ENCODE measurements at places on chromosomes 5 and 9. TPM values are rescaled to one million over a fixed set of nuclear protein-coding genes. Genes with fewer than 3 reads are reported as not detected.

DNA sequence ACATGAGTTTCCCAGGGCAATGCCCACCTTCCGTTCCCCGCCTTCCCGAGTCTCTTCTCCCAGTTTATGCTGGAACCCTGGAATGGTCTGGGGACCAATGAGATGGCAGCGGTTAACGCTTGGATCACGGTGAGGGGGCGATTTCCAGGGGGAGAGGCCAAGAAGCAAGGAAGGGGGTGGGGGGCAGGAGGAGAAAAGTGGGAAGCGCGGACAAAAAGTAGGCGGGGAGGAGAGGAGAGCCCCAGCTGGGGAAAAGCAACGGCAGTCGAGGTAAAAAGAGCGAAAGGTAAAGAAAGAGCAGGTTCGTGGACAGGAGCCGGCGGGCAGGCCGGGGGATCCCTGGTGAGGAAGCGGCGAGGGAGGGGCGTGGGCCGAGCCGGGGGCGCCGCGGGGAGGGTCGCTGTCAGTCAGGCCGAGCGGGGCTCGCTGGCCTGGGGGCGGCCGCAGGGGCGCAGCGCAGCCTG, 508 bp upstream of the SNCAIP start:
- no peak for DNase-seq

DNA sequence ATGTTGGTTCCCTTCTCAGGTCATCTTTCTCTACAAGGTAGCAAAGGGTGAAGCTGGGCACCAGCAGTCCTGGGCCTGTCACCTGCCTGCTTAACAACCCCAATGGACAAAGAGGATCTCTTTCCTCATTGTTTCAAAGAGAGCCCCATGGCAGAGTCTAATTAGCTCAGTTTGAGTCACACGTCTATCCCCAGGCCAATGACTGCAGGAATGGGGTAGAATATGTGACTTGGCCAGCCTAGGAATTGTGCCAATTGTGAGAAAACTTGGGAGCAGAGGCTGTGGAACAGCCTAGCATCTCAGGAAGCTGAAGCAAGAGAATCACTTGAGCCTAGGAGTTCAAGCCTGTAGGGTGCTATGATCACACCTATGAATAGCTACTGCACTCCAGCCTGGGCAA, 3.6 kb upstream of the RAPGEF1 start:
- DNase-seq: no peak

DNA sequence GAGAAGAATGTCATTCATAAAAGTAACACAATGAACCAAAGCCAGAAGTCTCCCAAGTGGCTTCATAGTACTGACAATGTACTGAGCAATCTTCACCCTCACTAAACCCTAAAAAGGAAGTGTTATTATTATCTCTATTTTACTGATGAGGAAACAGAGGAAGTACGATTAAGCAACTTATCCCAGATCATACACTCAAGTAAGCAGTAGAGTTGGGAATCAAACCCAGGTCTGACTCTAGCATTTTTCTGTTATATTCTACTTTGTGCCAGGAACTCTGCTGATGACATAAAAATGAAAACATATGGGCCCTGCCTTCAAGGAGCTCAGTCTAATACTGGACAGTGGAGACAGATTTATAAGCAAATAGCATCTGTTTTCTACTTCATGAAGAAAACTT, 109.2 kb downstream of the RAPGEF6 start:
- no peak for DNase-seq

DNA sequence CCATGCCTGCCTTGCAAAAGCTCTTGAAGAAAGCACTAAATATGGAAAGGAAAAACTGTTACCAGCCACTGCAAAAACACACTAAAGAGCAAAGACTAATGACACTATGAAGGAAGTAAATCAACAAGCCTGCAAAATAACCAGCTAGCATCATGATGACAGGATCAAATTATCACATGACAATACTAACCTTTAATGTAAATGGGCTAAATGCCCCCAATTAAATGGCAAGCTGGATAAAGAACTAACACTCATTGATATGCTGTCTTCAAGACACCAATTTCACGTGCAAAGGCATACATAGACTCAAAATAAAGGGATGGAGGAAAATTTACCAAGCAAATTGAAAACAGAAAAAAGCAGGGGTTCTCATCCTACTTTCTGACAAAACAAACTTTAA, 231.8 kb upstream of the RGMB start:
- DNase-seq: no peak

Gene CDK5RAP2
- 32.3 TPM for polyA plus RNA-seq

DNA sequence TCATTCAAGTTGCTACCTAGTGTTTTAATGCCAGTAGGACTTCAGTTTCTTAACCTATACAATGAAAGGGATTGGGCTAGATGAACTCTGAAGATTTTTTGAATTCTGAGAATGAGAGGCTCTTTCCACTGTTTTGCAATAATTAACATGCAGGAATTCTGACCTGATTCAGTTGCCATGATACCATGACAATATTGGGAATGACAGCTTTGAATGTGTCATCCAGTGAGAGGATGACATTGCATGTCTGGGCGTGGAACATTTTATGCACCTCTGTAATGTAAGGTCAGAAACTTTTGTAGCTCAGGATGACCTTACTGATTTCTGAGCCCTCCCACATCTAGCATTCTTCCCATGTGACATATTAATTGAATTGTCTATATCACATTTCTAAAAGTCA, 30.6 kb upstream of the SPINK5 start:
- peak; percentile 86 for DNase-seq

DNA sequence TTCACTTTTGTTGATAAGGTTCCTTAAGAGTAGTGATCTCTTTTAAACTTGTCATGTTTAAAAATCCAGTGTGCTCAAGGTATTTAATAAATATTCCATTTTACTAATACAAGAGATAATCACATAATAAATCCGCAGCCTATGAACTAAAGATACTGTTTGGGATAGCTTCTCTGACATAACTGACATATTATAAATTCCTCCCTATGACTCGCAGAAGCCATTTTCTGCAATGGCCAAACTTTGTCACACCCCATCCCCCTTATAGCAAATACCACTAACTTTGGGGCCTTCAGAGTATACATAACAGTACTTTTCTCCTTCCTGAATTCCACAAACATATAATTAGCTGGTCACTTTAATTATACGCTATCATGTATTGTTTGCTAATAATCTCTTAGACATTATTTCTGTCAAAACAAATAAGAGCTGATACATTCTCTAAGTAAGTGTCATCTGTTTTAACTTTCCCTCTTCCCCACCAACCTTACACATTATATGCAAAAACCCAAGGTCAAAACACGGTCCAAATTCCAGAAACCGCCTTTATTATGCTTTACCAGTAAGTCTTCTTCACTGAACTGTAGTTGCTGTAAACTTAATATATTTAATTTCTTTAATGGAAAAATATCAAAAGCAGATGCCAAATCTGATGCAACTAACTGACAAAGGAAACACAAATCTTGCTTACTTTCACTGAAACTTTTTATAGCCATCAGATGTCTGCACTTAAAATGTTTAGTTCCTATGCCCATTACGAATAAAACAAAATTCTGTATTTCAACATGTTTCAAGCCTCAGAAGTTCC, 971 bp downstream of the TMEM267 start:
- DNase-seq: no peak

GRCh38 chr5:145937432-145938250, 1.3 kb downstream of the SH3RF2 start:
- DNase-seq: peak; percentile 94

Gene SAPCD2
- polyA plus RNA-seq: 3.6 TPM

DNA sequence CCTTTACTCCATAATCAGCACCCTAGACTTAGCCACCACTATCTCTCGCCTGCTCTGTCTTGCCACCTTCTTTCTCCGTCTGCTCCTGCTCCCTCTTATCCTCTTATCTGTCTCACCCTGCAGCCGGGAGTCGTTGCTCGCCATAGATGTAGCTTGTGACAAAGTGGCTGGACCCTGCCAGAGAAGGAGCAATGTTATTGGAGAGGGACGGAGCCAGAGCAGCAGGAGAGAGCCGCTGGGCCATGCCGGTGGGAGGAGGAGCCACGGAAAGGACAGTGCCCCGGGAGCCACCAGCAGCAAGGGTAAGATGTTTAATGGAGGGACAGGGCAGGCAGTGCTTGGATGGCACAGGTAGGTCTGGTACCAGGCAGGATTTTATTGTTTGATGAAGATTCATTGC, 137.3 kb downstream of the SEC61B start:
- no peak for DNase-seq

- DNase-seq: no peak
Observed at GRCh38 chr9:10721301-10721700, 108.5 kb upstream of the PTPRD start.
